ENCODE measurements at places on chromosomes 7 and 10. TPM values are rescaled to one million over a fixed set of nuclear protein-coding genes. Genes with fewer than 3 reads are reported as not detected.

GRCh38 chr7:30841025-30841735 is 70.0 kb downstream of the MINDY4 start:
- peak; percentile 40 for DNase-seq

GRCh38 chr7:130461272-130461671 is 20.5 kb upstream of the CEP41 start:
- DNase-seq = no peak

DNA sequence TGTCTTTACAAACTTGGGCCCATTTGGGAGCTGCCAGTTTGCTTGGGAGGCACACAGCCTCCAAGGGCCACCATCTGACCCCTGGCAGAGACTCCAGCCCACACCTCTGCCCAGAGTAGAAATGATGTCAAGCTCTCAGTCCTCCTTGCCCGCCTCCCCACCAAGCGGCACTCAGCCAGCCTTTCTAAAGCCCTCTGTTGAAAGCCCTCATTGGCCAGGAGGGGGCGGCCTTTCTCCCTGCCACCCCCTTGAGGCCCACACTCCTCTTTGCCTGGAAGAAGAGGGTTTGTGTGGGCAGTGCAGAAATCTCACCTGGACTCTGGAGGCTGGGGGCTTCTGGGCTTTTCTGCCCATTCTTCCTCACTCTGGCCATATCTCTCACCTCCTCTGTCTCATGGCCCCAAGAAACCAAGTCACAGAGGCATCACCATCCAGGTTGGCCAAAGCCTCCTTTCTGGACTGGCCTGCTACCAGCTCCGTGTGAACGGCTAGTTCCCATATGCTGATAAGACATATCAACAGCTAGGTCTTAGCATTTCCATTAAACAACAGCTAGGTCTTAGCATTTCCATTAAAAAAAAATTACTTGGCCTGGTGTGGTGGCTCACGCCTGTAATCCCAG is 36.1 kb downstream of the UBTD1 start:
- no peak for DNase-seq

GRCh38 chr7:30974605-30975255 is 11.0 kb downstream of the GHRHR start:
- DNase-seq = peak; percentile 60

GRCh38 chr10:69578508-69578991 is 5.3 kb upstream of the NEUROG3 start:
- DNase-seq = no peak

GRCh38 chr7:99863847-99864440 is 12.9 kb downstream of the OR2AE1 start:
- DNase-seq = no peak

DNA sequence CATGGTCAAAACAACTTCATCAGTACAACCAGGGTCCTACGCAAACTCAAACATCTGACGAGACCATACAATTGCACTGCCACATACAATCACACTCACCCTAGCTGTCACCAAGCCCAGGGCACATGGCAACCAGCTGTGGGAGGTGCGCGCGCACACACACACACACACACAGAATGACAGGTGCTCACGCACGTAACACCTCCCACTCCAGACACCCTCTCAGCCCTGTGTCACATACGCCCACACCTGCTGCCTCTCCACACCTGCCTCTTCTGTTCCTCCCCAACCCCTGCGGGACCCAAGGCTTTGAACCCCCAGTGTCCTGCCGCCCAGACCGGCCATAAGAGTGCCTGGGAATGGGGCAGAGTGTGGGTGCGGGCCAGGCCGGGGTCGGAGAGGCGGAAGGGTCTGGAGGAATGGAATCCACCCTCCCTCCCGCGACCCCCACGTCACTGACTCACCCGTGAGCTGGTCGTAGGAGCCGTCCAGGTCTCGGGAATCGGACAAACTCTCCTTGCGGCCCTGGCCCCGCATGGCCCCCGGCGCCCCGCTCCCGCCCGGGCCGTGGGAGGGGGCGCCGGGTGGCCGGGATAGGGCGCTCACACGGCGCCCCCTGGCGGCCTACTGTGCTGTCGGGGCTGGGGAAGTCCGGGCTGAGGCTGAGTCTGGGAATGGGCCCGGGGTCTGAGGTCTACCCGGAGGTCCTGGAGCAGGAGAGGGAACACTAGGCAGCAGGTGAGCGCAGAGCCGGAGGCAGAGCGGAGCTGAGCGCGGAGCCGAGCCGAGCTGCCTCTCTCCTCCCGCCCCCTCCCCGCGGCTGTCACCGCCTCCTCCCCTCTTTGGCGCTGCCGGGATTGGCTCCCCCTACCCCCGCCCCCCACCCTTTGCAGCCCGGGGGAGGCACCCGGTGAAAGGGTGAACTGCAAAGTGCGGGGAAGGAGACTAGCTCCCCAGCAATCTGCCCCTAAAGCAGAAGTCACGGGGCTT is at the start of gene KCNIP2:
TSS of gene KCNIP2 (minus strand) at position 769 of the 990 bp plus-strand sequence. CDS start at position 537, 232 bp downstream.
- peak; percentile 32 for DNase-seq

- DNase-seq = no peak
Measured at GRCh38 chr10:103373544-103373943, 5.8 kb downstream of the TAF5 start.

The ZNF239 gene
- 8.6 TPM for polyA plus RNA-seq

The ASZ1 gene
- 0.05 TPM for polyA plus RNA-seq

The NPFFR1 gene
- polyA plus RNA-seq = 0.05 TPM

Data from muscle of back (tissue), 13 donors.